ENCODE measurements at places on chromosomes 11 and 22.

DNA sequence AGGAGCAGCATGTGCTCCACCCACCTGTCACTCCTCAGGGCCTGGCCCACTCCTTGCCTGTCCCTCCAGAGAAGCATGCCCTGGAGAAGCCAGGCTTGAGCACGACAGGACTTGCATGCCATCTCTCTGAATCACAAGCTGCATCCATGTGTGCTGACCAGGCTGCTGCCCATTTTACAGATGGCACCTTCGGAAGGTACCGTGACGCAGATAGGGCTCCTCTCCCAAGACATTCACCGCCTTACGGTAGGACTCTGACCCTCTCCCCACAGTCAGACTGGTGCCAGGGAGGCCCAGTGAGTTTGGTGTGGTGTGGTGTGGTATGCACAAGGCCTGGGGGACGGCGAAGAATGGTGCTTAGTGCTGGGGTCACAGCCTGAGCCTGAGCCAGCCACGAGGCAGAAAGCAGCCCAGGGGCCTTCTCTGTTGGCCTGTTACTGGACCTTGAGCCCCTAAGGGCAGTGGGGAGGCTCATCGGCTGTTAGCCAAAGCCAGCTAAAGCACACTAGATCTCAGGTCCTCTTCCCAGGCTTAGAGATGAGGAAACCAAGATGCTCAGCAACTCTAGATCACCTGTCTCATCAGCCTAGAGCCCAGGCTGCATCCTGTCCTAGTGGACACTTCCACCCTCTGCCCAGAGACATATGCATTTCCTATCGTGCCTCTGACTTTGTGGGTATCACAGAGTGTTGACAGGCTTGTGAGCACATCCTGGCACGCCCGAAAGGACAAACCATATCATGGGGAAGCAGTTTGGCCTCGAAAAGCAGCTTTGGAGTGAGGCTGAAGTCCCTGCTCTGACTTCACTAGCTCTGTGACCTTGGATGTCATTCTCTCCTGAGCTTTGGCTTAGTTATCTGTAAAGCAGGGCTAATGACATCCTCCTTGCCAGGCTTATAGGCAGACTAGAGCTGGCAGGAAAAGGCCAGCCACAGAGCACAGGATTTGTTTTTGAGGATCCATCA, 17.8 kb downstream of the CYB5R2 start:
- DNase-seq, result no peak

DNA sequence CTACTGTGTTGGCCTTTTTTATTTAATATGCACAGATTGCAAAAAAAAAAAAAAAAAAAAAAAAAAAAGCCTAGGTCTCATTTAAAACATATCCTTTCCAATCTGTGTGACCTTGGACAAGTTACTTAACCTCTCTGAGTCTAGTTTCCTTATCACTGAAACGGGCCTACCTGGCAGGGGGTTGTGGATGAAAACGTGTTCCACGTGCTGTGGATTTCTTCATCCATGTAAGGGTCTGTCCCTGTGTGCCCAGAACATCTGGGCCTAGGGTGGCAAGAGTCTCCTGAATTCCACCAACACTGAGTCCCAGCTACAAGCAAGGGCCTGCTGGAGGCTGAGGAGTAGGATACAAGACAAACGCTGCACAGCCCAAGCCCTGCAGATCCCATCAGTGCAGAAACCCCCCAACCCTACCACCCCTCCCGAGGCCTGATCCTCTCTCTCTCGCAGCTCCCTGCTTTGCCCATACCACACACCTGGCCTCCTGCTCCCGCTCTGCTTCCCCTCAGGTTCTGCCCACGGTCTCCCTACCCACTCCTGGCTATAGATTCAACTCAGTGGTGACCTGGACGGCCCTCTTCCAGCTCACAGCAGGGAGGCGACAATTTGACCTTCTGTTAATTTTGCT, 4.7 kb upstream of the GNAZ start:
- DNase-seq, result no peak

DNA sequence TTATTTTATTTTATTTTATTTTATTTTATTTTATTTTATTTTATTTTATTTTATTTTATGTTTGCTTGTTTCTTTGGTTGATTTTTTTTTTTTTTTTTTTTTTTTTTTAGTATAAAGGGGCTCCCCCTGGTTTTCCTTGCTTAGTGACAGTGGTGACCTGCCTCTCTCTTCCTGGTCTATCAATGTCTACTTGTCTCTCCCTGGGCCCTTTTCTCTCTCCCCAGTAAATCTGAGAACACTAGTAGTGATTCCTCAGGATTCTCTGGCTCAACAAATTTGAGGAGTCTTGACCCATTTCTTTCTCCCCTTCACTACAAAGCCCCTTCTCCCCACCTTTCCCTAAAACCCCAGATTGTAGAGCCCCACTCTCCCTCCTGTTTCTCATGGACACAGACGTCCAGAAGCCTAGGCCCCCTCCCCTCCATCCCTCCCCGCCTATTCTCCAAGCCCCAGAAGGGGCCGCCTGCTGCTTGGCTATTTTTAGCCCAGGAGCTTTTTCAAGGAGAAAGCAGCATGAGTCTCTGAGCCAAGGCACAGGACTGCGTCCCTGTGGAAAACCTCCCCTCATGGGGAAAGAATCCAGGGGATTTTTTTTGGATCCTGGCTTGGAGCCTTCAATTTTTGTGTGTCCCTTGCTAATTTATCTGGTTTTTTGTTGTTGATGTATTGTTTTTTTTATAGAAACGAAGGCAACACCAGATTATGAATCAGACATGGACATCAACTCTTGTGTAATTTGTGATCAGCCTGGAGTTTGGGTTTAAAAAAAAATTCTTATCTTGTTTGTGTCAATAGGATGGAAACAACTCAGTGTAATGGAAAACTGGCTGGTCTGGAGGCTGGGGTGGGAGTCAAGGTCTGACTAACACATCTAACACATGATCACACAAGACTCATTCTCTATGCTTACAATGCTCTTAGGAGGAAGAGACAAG, 17.5 kb upstream of the ACCSL start:
- DNase-seq, result no peak

DNA sequence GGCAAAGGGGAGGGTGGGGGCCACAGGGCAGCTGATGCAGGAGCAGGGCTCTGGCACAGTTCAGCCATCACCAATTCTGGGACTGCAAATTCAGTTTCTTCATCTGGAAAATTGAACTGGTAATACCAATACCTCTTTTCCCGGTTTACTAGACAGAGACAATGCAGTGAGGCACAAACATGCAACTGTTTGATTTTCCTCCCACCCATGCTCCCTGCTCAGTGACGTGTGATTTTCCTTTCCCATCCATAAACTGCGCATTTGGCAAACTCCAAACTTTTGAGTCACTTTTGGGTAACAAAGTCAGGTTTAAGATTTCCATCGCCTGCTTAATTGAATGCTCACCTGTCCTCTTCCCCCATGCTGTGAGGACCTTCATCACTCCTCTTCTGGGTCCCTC, 23.2 kb downstream of the P2RY2 start:
- DNase-seq, result no peak

DNA sequence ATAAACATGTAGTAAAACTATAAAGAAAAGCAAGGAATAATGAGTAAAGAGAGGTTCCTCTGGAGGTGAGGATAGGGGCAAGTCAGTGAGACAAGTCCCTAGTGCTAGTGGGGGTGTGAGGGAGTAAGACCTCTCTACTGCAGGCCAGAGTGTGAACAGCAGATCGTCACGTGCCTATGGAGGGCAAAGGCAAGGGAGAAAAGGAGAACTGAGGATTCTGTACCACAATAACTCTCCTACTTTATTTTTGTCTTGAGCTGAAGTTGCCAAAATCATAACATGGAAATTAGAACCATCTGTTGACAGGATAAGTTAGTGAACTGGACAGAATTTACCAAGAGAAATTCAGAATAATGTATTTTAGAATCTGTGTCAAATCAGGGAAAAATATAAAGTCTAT, 77.6 kb downstream of the ENTHD1 start:
- no peak for DNase-seq

- no peak for DNase-seq
These were observed 7.6 kb downstream of the TMPRSS5 start for GRCh38 chr11:113698515-113698914.

DNA sequence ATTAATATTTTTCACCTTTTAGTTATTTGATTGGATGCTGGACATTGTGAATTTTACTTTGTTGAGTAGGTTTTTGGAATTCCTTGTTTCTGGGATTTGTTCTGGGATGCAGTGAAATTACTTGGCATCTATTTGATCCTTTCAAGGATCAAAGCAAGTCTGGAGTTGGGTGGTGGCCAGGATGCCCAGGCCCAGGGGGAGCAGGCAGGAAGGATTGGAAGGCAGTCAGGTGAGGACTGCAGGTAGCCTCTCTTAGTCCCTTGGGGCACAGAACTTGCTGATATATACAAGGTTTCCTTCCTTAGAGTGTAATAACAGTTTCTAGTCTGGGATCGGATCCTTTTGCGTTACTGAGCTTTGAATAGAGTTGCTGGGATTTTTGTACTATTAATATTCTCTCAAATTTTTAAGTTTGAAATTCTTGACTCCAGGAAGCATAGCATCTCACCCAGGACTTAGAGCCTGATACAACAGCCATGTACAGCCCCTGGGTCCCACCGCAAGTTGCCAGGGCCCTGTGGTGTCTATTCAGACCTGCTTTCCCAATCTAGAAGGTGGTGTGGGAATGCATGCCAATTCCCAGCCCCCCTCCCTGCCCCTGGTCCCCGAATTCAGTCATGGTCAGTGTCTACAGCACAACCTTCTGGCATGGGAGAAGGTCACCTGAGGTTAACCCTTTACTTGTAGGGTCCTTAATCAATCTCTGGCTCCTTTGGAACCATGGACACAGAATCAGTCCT, 6.1 kb downstream of the ZNF74 start:
- DNase-seq, result no peak

- no peak for DNase-seq
These were observed 616.6 kb downstream of the TBC1D22A start for GRCh38 chr22:47379037-47379436.

- DNase-seq, result no peak
These were observed 15.8 kb upstream of the SYN3 start for GRCh38 chr22:33073989-33074418.

GRCh38 chr11:24391167-24391566, 105.7 kb upstream of the LUZP2 start:
- no peak for DNase-seq

DNA sequence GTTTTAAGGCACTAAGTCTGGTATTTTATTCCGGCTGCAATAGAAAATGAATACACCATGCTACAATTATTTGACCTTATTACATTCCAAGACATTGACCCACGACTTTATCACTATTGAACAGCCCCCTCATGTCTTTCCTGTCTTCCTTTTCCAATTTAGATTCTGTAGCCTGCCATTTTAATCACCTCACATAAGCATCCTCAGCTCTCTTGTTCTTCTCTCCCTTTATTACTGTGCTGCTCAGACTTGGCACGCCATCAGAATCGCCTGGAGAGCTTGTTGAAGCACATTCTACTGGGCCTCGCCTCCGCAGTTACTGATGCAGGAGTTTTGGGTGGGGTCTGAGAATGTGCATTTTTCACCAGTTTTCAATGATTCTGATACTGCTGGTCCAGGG, 38.7 kb upstream of the SWAP70 start:
- no peak for DNase-seq

- DNase-seq, result peak; percentile 66
These were observed 60.2 kb downstream of the BRD1 start for GRCh38 chr22:49767355-49768062.

DNA sequence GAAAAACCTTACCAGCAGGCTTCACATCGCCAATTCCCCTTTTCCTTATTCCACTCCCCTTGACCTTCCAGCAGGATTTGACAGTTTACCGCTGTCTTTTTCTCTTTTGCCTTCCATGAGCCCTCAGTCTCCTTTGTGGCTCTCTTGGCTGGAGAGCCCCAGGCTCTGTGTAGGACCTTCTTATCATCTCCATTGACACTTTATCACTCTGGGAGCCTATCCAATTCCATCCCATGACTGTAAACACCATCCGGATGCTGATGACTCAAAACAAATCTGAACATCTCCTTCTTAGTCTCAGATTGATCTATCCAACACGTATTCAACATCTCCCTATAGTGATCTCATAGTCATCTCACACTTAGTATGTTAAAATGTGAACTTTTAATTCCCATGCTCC, 36.0 kb downstream of the HTR3A start:
- DNase-seq, result no peak

DNA sequence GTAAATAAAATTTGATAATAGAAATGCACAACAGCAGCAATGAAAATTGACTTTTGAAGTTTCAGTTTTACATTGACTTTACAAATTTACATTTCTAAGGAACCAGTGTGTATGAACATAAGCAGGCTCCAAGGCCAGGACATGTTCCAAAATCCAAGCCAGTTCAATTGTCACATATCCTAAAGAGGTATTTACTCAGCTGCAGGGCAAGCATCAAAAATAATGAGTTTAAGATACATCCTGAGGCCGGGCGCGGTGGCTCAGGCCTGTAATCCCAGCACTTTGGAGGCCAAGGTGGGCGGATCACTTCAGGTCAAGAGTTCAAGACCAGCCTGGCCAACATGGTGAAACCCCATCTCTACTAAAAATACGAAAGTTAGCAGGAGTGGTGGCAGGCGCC, 39.0 kb upstream of the AKIP1 start:
- no peak for DNase-seq

- no peak for DNase-seq
These were observed 46.7 kb downstream of the CLTCL1 start for GRCh38 chr22:19244600-19245352.

DNA sequence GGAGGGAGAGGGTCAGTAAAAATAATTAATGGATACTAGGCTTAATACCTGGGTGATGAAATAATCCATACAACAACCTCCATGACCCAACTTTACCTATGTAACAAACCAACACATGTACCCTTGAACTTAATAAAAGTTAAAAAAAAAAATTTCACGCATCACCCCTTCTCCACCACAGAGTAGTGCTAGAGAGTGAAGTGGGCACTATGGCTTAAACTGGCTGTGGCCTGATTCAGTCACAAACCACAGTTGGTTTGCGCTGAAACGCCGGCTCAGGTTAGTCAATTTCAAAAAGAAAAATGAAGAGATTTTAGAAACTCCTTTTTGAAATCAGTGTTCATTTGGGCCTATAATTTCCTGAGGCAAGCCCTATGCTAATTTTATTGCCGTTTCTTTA, 144.3 kb downstream of the TRPC6 start:
- no peak for DNase-seq

DNA sequence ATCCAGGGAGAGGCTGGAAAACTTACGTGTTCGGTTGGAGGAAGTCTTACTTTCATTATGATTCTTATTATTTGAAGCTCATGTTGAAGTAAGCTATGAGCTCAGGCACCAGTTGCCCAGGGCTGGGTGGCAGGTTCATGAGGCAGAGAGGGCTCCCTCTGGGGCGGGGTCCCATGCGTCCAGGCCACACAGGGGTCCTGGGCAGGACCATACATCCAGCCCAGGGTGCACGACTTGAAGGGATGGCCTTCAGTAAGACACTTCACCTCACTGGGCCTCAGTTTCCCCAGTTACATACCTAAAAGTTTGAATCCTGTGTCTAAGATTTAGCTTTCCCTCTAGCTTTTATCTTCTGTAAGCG, 107.3 kb upstream of the B3GAT1 start:
- DNase-seq, result no peak
